ENCODE measurements at places on chromosomes 6 and 20.

DNA sequence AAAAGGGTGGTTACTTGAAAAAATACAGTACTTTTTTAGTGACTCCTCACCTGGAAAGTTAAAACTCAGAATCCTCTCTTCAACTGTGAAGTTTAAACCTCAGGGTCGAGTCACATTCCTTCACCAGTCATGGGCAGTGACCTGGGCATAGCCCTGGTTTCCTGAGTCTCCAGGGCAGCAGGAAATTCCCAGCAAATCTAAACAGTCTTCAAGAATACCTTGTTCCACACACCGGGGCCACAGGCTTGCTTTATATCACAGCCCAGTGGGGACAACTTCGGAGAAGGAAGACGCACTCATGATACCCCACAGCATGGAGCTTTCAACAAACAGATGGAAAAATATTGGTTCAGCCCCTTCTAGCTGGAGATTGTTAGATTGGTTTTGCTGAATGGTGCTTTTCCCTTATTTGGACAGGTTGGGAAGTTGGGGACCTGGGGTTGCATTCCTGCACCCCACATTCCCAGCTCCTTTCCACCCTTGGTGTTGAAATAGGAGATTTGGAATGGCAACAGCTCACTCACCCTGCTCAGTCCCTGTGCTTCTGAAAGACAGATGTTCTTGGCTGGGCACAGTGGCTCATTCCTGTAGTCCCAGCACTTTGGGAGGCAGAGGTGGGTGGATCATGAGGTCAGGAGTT is 113.0 kb upstream of the TMEM170B start:
- DNase-seq, result peak; percentile 35

DNA sequence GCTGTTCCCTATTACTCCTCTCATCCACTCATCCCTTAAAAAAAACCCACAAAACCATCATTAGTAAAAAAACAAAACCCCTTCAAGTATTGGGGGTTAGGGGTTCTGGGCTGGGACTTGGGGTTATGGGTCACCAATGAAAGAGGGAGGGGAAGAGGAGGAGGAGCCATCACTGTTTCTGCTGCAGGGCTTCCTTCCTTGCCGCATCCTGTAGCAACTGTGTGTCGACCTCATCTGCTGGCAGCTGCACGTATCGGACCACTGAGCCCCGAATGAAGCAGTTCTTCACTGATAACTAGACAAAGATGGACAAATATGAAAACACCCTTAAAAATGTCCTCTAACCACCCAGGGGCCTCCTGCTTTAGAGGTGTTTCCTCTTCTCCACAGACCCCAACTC is 2.0 kb upstream of the VARS1 start:
- DNase-seq, result no peak

- DNase-seq, result no peak
These were observed 418.2 kb downstream of the GJA1 start for GRCh38 chr6:121853686-121854085.

GRCh38 chr20:2978519-2978918 is 64.9 kb upstream of the GNRH2 start:
- DNase-seq, result no peak

DNA sequence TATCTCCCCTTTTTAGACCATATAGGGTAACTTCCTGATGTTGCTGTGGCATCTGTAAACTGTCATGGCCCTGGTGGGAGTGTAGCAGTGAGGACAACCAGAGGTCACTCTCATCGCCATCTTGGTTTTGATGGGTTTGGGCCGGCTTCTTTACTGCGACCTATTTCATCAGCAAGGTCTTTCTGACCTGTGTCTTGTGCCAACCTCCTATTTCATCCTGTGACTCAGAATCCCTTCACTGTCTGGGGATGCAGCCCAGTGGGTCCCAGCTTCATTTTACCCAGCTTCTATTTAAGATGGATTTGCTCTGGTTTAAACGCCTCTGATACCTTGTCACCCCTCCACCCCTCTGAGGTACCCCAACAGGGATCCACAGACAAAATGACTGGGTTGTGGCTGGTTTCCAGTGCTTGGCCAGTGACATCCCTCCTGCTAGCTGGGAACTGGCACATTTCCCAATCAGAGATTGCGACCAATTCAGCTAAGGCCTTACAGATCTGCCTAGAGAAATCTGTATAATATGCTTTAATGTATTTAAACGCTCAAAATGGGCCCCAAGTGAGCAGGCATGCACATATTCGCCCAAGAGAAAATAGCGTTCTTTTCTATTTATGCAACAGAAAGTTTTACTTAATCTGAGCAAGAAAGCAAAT is 315.6 kb upstream of the QKI start:
- DNase-seq, result peak; percentile 30

- no peak for DNase-seq
These were observed 216.0 kb downstream of the HIVEP2 start for GRCh38 chr6:142728910-142729481.

- DNase-seq, result peak; percentile 29
These were observed 53.1 kb downstream of the RBM24 start for GRCh38 chr6:17334265-17334664.

DNA sequence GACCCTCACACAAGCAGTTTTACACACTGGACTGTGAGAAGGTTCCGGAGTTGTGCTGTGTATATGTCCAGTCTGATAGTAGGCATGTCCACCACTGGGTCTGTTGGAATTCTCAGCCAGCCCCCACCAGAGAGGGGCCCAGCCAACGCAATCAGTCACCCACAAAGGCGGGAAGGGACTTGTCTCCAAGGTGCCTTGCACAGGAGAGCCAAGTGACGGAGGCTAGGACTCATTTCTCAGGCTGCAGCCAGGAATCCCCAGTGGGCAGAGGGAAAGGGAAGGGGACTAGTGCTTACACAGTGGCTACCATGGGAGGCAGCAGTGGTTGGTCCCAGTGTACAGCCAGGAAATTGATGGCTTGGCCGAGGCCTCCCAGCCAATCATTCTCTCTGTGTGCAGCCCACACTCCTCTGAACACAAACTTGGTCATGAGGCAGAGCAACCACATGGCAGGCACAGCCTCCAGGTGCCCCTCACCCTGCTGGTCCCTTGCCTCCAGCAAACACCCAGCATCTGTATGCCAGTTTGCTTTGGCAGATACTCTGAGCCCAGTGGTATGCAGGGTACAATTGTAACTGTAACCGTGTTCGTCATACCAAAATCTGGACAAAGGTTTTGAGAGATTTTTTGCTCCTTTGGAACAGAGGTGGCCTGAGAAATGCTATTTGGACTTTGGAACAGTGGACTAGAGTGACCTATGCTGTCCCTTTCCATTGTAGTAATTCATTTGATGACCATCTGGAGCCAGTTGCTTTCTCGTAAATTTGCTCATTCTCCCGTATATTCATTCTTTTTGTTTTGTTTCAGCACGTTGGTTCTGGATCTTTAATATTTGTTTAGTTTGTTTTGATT is 72.9 kb upstream of the MYL9 start:
- DNase-seq, result peak; percentile 71

DNA sequence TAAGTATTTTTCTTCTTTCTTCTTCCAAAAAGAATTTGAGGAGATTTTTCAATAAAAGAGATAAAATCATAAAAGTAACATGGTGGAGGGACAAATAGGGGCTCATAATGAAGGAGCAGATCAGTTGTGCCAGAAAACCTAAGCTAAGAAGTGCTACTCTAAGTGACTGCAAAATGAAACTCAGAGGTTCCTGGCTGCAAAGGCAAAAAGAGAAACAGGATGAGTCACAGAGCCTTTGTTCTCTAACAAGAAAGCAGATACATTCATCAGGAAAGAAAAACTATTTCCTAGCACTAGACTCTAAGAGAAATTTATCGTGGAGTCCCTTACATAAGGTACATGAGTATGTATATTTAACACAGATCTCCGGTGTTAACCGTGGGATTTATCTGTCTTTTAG is 49.8 kb downstream of the TSHZ2 start:
- DNase-seq, result no peak

DNA sequence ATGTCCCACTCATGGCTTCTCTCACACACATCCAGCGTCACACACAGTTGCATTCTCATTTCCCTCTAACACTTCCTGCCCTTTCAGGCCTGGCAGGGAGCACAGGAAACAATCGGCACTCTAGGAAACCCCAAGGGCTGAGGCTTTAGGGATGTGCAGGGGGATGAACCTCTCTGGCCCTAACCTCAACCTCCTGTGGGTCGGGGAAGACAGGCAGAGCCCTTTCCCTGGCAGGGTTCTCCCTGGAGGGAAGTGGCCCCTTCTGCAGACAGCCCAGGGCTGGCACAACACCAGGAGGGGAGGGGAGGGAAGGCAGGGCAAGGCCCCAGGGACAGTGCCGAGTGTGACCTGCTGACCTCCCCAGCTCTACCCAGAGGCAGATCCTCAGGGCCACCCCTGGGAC is 2.7 kb downstream of the TEAD3 start:
- no peak for DNase-seq

GRCh38 chr20:18133962-18134361 is 3.7 kb upstream of the KAT14 start:
- DNase-seq, result peak; percentile 28

GRCh38 chr6:70889270-70889669 is 67.6 kb downstream of the B3GAT2 start:
- no peak for DNase-seq

GRCh38 chr6:109024368-109024767 is 70.3 kb downstream of the SESN1 start:
- DNase-seq, result no peak

DNA sequence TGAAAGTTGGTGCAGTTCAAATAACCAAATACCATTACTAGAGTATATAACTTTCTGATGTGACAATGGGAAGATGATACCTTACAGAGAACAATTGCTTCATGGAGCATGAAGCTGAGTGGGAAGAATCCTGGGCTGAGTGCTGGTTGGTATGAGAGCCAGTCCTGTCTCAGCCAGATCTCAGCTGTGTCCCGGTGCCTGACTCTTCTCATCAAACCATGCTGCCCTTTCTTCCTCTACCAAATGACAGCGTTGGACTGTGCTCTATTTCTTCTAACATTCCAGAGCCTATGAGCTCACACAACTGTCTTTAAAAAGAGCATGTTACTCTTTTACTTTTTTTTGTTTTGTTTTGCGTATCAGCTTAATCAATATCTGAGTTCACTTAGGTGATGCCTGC is 27.5 kb upstream of the PBOV1 start:
- DNase-seq, result no peak

DNA sequence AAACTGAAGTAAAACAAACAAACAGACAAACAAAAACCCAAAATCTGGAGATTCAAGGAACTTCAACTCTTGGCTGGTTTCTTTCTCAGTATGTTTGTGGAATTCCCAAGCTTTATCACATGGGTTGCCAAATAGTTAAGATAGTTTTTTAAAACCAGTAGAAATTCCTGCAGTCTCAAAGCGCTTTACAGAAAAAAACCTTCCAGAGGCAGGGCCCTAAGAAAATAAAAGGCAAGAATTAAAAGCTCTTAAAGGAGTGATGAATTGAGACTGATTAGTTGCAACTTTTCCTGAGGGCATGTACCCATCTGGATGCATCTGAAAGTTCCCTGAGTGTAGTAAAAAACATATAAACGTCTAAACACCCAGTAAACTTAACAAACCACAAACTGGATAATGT is 25.9 kb upstream of the PTCHD4 start:
- DNase-seq, result peak; percentile 51

DNA sequence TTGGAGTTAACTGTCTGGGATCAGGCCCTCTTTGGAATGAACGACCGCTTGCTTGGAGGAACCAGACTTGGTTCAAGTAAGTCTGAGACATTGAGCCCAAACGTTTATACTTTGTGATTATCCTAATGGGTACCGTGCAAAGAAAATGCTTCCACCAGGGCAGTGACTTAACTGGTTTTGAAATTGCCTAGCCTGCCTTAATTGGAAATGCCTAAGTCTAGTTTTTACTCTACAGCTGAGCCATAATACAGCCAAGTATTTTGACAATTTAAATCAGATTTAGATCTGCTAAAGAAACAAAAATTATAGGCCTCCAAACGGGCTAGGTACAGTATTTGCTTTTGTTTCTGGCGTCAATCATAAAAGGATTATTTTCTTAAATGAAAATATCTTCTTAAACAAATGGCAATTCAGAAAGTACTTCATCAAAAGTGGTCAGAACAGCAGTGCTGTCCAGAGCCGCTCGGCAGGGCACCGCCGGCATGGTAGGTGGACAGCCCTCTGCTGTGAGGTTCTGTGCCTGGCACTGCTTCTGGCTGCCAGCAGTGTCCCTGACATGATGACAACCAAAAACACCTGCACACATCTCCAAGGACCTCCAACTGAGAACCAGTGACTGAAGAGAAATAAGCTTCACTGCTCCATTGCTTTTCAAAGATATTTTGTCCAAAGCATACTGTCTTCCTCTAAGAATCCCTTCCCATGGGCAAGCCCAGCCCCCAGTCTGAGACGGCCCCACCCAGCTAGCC is 55.6 kb downstream of the EZR start:
- no peak for DNase-seq

DNA sequence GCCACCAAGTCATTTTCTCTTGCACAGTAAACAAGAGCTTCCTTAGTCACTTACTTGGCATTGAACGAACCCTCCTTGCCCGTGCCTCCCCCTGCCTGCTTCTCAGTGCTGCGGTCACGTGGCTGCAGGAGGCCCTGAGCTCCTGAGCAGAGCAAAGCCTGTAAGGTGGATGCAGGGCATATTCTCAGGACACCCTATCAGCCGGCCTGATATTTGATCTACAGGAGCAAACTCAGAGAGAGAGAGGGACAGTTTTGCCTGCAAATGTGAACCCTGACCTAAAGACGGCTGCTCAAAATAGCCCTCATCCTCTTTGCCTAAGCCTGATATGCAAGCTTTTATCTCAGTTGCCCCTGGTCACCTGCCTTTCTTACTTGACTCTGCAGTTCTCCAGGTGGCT is 93.0 kb upstream of the POPDC3 start:
- peak; percentile 43 for DNase-seq

DNA sequence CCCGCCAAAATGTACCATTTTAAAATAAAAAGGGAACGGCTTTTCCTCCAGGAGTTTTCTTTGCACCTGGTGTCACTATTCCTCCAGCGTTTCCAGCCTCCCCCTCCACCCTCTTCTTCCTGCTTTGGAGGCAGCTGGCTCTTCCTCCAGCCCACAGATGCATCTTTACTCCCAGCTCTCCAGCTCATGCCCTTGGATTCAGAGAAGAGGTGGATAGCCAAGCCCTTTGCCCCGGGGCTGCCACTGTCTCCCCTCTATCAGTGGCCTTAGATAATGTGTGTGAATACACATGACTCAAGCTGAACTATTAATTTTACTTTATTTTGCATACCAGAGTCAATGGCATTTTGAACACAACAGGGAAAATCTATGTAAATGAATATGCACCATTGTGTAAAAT is 15.3 kb upstream of the CDH4 start:
- no peak for DNase-seq
